ENCODE measurements at places on chromosomes 1 and 21.

GRCh38 chr21:37489553-37489952, 123.0 kb downstream of the DYRK1A start:
- DNase-seq = no peak

GRCh38 chr1:164560121-164560541, 1.1 kb downstream of the PBX1 start:
- no peak for DNase-seq

- no peak for DNase-seq
These were observed 128.4 kb downstream of the HIVEP3 start for GRCh38 chr1:41790351-41790750.

GRCh38 chr1:48793863-48794262, 17.2 kb upstream of the BEND5 start:
- no peak for DNase-seq

DNA sequence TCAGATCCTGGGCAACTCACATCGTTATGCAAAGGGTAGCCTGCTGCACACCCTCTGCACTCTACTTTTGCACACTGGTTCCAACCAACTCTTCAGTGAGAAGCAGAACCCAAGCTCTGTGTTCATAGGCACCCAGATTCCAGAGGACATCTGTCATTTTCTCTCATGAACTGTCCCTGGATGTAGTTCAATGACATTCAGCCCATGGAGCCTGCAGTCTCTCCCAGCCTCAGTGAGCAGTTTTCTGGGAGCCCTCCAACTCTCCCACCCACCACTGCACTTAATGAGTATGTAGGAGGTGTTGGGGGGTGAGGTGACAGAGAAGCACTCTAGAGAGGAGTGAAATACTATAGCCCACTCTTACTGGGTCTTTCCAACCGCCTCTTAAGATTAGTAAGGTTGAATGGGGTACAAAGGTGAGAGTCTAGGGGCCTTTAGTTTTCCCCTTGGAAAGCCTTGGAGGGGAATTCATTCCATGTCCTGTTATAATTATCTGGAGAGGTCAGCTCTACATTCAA, 58.1 kb upstream of the APOBEC4 start:
- DNase-seq = no peak

DNA sequence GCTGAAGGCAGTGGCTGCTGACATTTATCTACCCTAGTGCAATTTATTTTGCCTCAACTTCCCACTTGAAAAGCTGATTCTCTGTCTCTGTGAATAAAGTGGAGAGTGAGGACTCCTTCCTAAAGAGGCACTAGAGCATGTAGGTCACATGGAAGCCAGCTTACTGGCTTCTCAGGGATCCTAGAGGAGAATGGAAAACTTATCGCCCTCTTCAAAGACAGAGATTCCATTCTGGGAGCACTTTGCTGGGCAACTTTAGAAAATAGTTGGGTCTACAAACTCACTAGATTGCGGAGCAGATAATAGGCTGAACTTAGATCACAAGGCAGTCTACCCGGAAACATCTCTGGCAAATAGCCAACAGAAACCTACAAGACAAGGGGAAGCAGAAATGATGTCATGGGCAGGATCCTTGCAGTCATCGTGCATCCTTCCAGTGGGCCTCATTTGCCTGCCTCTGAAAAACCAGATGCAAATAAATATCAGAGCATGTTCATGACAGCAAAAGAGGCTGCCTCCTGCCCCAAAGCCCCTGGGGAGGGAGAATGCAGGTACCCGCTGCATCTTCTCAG, 104.8 kb upstream of the BARHL2 start:
- DNase-seq = no peak

- DNase-seq = no peak
These were observed 40.9 kb downstream of the GIPC2 start for GRCh38 chr1:78086697-78087096.

- DNase-seq = no peak
These were observed 204.9 kb downstream of the TBX15 start for GRCh38 chr1:118783095-118783758.

GRCh38 chr1:46437723-46438122, 43.6 kb downstream of the FAAH start:
- no peak for DNase-seq

GRCh38 chr1:55352811-55353180, 137.6 kb upstream of the USP24 start:
- DNase-seq = no peak

- no peak for DNase-seq
These were observed 35.3 kb downstream of the MTF2 start for GRCh38 chr1:93114391-93114790.

- no peak for DNase-seq
These were observed 93.8 kb downstream of the EPHB2 start for GRCh38 chr1:22804406-22804805.

DNA sequence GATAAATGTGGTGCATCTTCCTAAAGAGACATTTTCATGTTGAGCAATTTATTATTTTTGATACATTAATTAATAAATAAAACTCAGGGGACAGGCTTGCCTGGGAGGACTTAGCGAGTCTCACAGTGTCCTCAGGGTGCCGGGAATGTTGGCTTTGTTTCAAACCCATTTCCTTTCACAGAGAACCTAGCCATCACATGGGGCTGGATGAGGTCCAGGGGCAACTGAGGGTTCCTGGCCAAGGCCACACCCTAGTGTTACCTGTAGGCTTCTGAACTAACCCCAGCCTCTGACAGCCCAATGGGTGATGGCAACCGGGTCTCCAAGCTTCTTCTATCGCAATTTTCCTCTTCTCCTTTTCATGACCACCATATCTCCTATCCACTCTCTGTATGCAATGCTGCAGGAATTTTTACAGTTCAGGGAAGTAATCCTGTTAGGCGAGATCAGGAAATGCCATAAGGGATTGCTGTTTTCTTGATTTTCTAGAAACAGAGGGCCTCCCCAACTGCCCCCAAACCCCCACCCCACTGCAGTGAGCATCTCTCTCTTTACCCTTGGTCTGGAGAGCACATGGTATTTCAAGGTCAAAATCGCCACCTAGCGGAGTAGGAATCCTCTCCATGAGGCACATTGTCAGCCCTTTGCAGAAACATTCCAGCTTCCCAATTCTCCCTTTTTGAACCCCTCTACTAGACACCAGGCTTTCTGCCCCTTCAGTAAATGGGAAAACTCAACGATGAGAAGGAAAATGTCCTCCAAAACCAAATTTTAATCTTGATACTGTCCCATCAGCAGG, 22.1 kb upstream of the SMYD3 start:
- no peak for DNase-seq
